ENCODE measurements at places on chromosomes 5 and 9. TPM values are rescaled to one million over a fixed set of nuclear protein-coding genes. Genes with fewer than 3 reads are reported as not detected.

DNA sequence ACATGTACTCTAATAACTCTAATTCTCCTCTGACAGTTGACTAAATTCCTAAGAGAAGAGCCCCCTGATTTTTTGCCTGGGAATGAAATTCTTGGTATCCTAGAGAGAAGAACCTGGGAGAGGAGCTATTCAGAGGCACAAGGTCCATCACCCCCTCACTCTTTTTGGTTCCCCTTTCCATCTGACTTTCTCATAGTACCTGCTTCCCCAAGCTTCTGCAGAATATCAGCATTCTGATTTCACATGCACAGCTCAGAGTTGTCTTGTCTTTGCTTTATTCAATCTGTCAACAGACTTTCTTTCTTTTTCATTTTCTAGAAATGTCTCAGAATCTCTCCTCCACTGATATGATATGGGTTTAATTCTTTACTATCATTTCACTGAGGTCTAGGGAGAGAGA, 141.5 kb upstream of the FBXL17 start:
- H3K36me3 ChIP-seq = no peaks in the 10 kb centered on the region
- no peak overlapping the region for H3K4me3 ChIP-seq
- DNase-seq = no peak
- no peaks in the 10 kb centered on the region for H3K4me1 ChIP-seq

- DNase-seq = no peak
- no peaks in the 10 kb centered on the region for H3K27me3 ChIP-seq
- H3K4me3 ChIP-seq = no peak overlapping the region
- H3K4me1 ChIP-seq = no peaks in the 10 kb centered on the region
- H3K27ac ChIP-seq = no peak overlapping the region
These were observed 112.5 kb downstream of the HAPLN1 start for GRCh38 chr5:83608122-83608521.

DNA sequence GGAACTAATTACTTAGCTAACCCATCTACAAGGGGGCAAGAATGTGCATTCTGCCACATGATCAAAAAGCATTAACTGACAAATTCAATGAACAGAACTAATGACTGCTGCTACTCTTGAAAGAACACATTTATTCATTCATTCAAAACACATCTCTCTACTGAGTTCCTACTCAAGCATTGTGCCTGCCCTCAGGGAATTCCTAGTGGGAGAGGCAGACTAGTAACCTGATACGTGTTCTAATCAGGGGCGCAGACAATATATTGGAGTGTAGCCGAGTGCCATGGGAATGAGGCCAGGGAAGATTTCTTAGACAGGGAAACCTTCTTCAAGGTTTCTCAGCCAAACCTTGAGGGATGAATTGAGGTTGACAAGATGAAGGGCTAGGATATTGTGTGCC, 56.7 kb upstream of the PAPPA start:
- no peaks in the 10 kb centered on the region for H3K36me3 ChIP-seq
- H3K27me3 ChIP-seq = no peaks in the 10 kb centered on the region
- H3K4me1 ChIP-seq = peaks cover 6% of the 10 kb centered on the region
- H3K4me3 ChIP-seq = no peak overlapping the region
- no peak overlapping the region for H3K27ac ChIP-seq
- no peak for DNase-seq

DNA sequence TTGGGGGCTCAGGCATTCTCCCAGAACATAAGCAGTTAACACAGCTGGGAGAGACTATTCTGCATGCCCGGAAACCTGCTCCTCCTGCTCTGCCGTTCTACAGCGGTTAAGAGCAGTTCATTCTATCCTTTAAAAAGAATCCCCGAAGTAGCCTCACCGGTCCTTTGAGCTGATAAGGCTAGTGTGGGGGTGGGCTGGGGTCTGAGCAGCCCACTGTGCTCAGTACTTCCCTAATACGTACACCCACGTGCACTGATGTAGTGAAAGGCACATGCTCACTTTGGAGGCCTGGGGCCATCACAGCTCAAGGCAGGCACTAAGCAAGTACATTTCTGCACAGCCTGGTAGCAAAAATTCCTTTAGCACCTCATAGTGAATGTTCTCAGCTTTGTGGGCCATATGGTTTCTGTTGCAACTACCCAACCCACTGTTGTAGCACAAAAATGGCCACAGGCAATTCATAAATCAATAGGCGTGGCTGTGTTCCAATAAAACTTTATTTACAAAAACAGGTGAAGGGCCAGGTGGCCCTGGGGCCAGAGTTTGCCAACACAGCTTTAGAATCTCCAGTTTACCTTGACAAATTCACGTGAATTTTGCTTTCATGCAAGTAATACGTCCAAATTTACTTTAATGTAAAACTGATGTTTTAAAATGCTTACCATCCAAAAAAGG, 136.4 kb downstream of the ZNF354C start:
- H3K36me3 ChIP-seq = no peaks in the 10 kb centered on the region
- no peak overlapping the region for H3K27ac ChIP-seq

NR4A3 gene
- 2.4 TPM for total RNA-seq

GRM6 gene
- total RNA-seq = not detected

Data from osteocyte (in vitro differentiated cells).